ENCODE measurements at places on chromosomes 3 and 15.

GRCh38 chr15:81338170-81339007, 14.4 kb upstream of the STARD5 start:
- DNase-seq, result no peak

GRCh38 chr3:4426782-4427344, 40.2 kb downstream of the SUMF1 start:
- DNase-seq, result no peak

DNA sequence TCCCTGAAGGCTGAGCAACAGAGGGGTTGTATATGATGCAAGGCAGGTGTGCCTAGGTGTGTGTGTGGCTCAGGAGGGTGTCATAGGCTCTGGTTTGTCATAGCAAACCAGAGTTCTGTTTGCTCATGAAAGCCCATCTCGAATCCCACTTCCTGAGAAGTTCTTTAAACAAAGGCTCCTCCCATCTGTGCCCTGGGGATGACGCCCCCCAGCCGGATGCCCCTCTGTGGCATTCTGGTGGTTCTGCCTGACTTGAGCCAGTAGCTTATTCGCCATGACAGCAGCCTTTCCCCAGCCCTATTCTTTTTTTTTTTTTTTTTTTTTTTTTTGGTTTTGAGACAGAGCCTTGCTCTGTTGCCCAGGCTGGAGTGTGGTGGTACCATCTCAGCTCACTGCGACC, 45.4 kb downstream of the PDIA5 start:
- DNase-seq, result no peak

GRCh38 chr3:80060664-80061063, 292.9 kb upstream of the ROBO1 start:
- no peak for DNase-seq

DNA sequence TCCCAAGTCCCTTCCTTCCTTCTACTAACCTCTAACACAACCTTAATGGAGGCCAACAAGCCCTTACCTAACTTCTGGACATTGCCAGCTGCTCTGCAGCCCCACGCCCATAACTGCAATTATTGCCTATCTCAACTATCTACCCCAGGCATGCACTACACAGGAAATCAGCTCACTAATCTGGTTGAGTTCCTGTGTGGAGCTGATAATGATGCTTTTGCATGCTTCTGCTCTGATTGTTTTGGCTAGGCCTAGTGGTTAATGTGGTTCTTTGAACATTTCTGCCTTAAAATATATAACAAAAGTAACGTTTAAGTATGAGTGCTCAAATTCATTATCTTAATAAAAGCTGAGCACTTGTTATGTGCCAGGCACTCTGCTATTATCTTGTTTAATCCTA, 463.9 kb downstream of the MFSD1 start:
- DNase-seq, result no peak

- no peak for DNase-seq
These were observed 5.5 kb downstream of the PAQR5 start for GRCh38 chr15:69304182-69304545.

- no peak for DNase-seq
These were observed 6.8 kb downstream of the RARRES1 start for GRCh38 chr3:158725348-158726011.

DNA sequence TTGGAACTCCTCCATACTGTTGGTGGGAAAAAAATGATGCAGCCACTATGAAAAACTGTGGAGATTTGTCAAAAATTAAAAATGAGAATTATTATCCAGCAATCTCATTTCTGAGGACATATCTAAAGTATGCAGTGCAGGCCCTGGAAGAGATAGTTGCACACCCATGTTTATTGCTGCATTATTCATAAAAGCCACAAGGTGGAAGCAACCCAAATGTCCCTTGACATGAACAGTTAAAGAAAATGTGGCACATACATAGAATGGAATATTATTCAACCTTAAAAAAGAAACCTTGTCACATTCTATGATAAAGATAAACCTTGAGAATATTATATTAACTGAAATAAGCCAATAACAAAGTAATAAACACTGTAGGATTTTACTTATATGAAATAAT, 80.9 kb upstream of the ARHGEF26 start:
- DNase-seq, result no peak

GRCh38 chr15:71951134-71951533, 140.8 kb downstream of the NR2E3 start:
- no peak for DNase-seq
